ENCODE measurements at places on chromosomes 5 and 9.

GRCh38 chr9:87783180-87783579, 57.3 kb downstream of the CTSL start:
- no peak for DNase-seq

- no peak for DNase-seq
These were observed 41.6 kb downstream of the FOCAD start for GRCh38 chr9:20725675-20726074.

- no peak for DNase-seq
These were observed 8.7 kb downstream of the PCAT7 start for GRCh38 chr9:94563548-94563947.

DNA sequence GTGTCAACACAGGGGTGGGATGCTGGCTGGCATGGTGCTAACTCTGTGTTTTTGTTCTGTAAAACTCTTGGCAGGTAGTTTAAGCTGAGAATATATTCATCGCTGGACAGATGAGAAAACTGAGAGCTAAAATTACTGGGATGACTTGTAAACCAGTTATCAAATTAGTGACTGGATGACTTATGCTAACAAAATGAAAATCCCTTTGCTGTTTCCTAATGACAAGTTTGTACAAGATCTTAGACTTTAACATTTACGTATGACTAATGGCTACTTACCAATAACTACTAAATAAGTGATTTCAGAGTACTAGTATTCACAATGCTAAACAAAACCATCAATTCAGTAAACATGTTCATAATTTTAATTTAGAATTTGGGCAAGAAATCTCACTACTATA, 854.8 kb upstream of the ARRDC3 start:
- no peak for DNase-seq

- no peak for DNase-seq
These were observed 27.7 kb upstream of the TMOD1 start for GRCh38 chr9:97473717-97474116.

- no peak for DNase-seq
These were observed 36.5 kb upstream of the GPBP1 start for GRCh38 chr5:57137401-57137800.
